ENCODE measurements at places on chromosomes 11 and 22. TPM values are rescaled to one million over a fixed set of nuclear protein-coding genes. Genes with fewer than 3 reads are reported as not detected.

GRCh38 chr11:95415837-95416304 is 184.9 kb upstream of the SESN3 start:
- no peak for DNase-seq

DNA sequence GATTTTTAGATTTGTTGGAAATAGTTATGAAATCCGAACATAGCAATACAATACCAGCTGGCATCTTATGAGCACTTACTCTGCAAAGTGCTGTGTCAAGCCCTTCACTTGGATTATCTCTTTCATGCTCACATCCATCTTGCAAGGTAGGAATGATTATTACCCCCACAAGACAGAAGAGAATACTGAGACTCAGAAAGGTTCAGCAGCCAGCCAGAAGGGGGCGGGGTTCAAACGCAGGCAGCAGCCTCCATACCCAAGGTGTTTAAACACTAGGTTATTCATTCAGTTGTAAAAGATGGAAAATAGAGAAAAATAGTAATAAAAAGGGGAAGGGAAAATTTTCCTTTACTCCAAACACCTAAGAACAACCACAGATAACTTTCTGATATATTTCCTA is 158.5 kb downstream of the CCDC34 start:
- DNase-seq = no peak

- DNase-seq = no peak
Measured at GRCh38 chr22:45490836-45491235, 11.8 kb upstream of the FBLN1 start.

GRCh38 chr11:8315463-8315862 is 51.8 kb upstream of the LMO1 start:
- no peak for DNase-seq

DNA sequence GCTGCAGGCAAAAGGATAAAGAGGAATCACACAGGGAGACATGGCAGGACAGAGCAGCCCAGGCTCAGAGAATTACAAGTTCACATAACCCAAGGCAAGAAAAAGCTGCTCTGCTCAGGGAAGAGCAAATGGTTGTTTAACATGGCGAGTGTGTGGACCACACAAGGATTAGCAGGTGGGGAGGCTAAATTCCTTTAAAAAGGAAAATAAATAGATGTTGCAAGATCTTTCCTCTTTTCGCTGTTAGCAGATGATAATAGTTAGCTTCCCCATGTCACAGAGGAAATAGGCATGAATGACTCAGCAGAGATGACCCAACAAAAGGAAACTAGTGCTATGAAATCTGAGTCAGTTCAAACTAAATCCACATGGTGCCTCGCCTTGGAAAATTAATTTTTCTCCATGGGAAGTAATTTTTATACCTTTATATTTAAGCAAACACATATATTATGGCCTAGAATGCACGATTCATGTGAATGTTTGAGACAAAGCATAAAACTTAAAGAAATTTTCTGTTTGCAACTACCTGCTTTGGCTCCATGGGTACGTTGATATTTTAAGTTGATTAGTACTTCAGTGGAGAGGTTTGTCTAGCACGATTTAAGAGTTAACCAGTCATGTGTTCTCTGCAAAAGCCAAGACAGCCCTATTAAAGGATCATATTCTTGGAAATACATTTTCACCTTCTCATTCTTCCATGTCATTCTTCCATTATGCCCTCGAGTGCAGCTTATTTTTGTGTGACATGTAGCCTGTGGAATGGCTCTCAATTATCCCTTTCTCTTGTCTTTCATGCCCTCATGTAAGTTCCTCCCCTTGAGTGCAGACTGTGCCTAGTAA is 38.5 kb upstream of the FJX1 start:
- no peak for DNase-seq

- DNase-seq = no peak
Measured at GRCh38 chr11:2779499-2779980, 79.7 kb upstream of the KCNQ1OT1 start.

- no peak for DNase-seq
Measured at GRCh38 chr11:127485541-127485940, 485.0 kb upstream of the KIRREL3 start.

GRCh38 chr11:124627546-124627945 is 4.9 kb downstream of the TBRG1 start:
- no peak for DNase-seq

GRCh38 chr11:68003846-68004550 is at the start of gene UNC93B1:
Gene UNC93B1, minus strand, starts transcription at chr11:68004097. Its CDS starts 54 bp downstream, at chr11:68004043.
- peak; percentile 98 for DNase-seq

- DNase-seq = no peak
Measured at GRCh38 chr11:130832566-130833425, 83.5 kb downstream of the SNX19 start.

Gene NFAM1
- 0.20 TPM for total RNA-seq

Gene APLNR
- total RNA-seq = 0.41 TPM

Gene OR8D4
- 0.16 TPM for total RNA-seq

Gene HEPN1
- total RNA-seq = not detected

Gene ACTN3
- total RNA-seq = not detected

Gene GALNT18
- 3.5 TPM for total RNA-seq
